Eye (tissue), 1 donor: ENCODE measurements at places on chromosomes 16 and 17.
A peak's percentile ranks its signal among the peaks of the same experiment; 100 is the strongest.

GRCh38 chr16:28473714-28474265 lies 1.7 kb upstream of the NPIPB7 start:
- DNase-seq = no peak

- no peak for DNase-seq
Measured at GRCh38 chr17:40997361-40997760, 2.3 kb downstream of the KRTAP3-2 start.

GRCh38 chr17:19590451-19590850 lies 56.8 kb downstream of the SLC47A1 start:
- no peak for DNase-seq

GRCh38 chr16:4370570-4371356 lies 885 bp upstream of the VASN start:
- peak; percentile 15 for DNase-seq

DNA sequence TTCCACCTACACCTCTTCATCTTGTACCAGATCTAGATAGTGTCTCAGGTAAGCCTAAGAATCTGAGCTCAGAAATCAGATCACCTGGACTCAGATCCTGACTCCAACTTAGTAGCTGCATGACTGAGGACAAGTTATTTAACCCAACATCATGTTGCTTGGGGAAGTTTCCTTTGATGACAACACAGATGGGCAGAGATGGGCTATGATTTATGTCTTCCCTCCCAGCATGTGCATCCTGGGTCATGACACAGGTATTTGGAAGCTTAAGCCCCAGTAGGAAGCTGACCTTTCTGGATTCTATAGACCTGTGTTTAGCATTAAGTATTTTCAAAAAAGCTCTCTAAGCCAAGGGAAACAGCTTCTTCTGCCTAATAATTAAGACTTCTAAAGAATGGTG lies 12.4 kb upstream of the HEATR6 start:
- no peak for DNase-seq

DNA sequence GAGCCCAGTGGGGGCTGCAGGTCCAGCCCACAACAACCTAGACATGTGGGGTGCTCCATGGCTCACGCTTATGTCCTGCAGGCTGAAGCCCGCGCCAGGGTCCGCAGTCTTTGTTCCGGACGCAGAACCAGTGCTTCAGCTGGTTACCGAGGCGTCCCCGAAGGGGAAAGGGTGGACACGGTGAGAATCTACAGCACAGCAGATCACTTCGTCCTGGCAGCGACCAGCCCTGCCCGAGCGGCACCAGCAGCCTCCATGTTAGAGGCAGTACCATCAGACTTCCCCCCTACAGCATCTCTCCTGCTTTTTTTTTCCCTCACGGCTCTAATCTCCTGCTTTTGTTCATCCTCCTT lies 1736.4 kb downstream of the TP53TG3F start:
- DNase-seq = no peak

DNA sequence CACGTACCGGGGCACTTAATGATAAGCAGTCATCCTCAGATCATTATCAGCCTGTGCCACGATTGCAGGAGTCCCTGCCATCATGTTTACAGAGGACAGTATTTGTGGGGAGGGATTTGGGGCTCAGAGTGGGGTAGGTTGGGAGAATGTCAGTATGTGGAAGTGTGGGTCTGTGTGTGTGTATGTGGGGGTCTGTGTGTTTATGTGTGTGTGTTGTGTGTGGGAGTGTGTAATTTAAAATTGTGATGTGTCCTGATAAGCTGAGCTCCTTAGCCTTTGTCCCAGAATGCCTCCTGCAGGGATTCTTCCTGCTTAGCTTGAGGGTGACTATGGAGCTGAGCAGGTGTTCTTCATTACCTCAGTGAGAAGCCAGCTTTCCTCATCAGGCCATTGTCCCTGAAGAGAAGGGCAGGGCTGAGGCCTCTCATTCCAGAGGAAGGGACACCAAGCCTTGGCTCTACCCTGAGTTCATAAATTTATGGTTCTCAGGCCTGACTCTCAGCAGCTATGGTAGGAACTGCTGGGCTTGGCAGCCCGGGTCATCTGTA lies 13.5 kb upstream of the EFCAB13 start:
- no peak for DNase-seq

GRCh38 chr16:71594000-71594646 lies 17.2 kb upstream of the TAT start:
- no peak for DNase-seq

GRCh38 chr17:14593956-14594355 lies 293.1 kb downstream of the HS3ST3B1 start:
- no peak for DNase-seq
